ENCODE measurements at places on chromosomes 3 and 15.

DNA sequence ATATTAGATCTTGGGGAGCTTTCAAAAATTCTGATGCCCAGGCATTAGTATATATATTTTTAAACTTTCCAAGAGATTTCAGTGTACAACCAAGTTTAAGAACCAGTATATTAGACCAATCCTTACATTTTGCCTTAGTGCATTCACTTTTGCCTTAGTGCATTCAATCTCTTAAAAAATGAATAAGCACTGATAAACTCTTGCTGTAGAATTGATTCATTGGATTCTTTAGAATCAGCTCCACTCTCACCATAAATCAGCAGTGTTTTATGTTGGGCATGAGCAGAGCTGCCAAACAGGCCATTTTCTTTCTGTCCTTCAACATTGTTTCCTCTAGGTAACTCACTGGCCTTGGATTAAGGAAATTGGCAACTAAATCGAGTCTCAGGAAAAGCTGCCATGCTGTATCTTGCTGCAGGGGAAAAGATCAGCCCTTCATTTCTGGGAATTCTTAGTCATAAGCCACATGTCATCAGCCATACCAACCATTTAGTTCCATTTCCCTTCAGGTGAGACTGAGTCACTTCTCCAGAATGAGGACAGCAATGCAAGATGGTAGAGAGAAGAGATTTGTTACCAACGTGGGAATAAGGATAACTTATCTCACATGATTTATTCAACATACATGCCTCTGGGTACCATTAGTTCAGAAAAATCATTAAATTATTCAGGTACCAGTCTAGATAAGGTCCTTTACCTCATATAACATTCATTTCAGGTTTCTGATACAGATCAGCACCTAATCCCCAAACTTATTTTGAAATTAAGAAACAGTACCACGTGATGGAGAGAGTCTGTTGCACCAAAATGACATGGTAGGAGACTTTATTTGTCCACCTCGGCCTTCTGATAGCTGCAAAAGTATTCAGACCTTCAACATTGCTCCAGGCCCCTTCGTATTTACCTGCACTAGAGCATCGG is 192.5 kb downstream of the P3H2 start:
- no peak for DNase-seq

DNA sequence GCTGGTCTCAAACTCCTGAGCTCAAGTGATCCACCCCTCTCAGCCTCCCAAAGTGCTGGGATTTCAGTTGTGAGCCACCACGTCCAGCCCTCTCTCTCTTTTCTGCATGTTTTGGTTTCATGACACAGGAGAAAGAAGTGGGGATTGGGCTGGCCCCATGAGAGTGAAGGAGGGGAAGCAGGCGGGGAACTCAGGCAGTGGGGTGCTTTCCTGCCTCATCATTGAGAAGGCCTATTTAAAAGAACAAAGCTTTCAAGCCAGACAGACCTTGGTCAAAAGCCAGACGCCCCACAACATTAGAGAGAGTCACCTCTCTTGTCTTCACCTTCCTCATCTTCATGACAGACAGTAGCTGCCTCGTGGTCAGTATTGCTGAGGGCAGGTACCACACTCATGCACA is 15.9 kb downstream of the PSTPIP1 start:
- DNase-seq, result no peak

DNA sequence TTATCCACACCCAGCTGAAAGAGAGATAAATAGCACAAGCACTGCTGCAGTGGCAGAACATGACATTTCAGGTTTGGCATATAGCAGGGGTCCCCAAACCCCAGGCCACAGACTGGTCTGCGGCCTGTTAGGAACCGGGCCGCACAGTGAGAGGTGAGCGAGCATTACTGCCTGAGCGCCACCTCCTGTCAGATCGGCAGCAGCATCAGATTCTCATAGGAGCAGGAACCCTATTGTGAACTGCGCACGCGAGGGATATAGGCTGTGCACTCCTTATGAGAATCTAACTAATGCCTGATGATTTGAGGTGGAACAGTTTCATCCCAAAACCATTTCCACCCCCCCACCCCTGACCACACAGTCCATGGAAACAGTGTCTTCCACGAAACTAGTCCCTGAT is 54.6 kb downstream of the CCR4 start:
- no peak for DNase-seq

GRCh38 chr3:84925571-84925970 is 33.2 kb upstream of the CADM2 start:
- DNase-seq, result no peak

- DNase-seq, result no peak
These were observed 12.6 kb downstream of the SCN5A start for GRCh38 chr3:38636881-38637280.

- no peak for DNase-seq
These were observed 3.5 kb downstream of the TBL1XR1 start for GRCh38 chr3:177193688-177194268.

DNA sequence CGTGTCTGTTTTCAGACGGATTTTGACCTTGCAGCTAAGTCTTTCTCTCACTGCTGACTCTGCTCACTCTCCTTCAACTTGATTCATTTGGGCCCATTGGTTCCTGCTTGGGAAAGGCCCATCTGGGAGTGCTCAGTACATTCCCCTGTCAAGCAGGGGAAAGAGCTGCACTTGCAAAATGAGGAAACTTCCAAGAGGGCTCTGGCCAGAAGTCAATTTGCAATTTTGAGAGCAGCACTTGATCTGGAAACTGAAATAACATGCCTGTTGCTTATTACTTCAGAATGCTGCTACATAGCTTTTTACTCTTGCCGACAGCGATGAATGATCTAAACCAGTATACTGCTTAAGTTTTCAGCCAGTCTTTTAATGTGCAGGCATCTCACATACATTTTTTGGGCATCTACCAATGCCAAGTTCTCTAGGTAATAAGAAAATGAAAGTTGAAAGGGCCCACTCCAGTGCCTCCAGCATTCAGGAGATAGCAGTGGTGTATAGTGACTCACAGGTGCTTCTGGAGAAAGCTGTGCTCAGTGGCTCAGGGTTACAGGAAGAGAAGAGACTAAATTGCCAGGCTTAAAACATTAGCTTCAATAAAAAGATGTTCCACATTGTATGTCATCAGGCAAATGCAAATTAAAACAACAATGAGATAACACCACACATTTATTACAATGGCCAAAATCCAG is 70.1 kb upstream of the RORA start:
- DNase-seq, result no peak

DNA sequence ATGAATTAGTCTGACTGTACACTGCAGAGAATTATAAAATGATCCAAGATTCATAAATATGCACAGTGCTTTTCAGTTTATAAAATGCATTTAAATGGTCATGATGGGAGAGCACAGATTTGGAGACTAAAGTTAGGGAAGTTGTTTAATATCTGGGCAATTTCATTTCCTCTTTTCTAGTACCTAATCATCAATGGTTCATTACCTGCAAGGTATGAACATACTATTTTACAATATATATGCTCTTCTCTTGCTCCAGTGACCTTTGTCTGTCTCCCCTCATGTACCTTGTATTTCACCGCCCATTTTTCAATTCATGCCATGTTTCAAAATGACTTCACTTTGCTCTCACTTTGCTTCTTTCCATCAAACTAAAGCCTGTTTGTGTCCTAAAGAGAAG is 114.5 kb downstream of the SUCNR1 start:
- DNase-seq, result no peak

- DNase-seq, result no peak
These were observed 54.3 kb downstream of the GSK3B start for GRCh38 chr3:120039642-120040610.

DNA sequence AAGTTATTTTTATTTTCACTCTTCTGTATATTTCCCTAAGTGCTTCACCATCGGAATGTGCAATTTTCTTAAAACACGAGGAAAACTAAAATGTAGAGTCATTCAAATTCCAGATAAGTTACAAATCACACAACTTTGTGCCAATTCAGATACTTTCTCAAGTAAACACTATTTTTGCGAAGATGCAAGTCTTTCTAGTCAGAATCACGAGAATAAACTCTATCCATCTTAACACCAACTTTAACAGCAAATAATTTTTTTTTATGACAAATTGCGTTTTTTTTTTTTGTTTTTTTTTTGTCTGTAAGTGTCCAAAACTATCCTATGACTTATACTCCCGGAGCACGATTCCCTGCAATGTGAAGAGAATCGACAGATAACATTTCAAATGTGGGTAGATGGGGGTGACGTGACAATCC is 1.3 kb downstream of the STAG1 start:
- DNase-seq, result no peak

DNA sequence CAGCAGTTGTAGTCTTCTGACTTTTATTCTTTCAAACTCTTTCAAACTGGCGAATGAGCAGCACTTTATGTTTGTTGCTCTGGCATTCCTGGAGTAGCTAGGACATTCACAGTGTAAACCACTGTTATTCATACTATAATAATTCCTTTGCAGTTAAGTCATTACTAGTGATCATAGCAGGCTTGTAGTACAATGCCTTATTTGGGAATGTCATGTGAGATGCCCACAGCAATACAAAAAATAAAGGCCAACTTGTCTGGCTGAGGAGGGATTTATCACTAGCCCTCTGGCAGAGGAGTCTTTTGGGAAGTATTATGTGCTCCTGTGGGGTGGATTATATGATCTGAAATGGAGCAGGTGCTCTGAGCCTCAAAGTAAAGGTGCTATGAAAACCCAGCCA is 197.2 kb downstream of the VGLL3 start:
- no peak for DNase-seq

DNA sequence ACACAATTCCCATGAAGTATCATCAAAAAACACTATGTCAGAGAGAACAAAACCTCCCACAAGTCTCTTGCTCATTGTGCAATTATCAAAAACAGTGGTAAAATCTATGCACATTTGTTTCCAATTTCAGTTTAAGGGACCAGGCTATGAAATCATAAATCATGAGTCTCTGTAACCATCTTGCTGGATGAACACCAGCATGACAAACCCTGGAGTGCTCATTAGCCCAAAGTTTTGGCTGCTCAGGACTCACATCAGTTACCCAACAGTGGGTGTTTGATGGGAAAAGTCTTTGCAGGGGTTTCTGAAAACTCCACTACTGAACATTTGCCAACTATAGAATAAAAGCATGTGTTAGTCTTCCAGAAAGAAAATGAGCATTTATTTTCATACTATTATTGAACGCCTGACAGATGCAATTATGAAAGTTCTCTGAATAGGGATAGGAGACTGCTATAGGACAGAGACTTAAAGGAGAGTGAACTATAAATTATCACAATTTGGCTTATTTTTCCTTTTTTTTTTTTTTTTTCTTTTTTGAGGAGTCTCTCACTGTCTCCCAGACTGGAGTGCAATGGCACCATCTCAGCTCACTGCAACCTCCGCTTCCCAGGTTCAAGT is 240.8 kb upstream of the KCNMB2 start:
- no peak for DNase-seq

GRCh38 chr15:92807971-92808571 is 92.1 kb upstream of the CHD2 start:
- no peak for DNase-seq

DNA sequence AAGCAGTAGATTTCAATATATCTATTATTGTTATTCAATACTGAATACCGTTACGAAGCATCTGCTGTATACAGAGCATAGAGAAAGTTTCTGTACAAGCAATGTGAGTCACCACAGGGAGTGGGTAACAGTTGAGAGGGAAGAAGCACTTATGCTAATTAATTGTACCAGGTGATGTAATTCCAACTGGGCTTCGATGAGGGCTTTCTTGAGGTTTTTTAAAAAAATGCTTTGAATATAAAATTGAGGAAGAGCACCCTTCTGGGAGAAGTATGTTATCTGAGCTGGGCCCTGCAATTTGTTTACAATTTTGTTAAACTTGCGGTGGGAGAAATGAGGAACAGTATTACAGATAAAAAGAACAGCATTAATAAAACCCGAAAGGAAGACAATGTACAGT is 197.9 kb downstream of the TPRG1 start:
- no peak for DNase-seq

GRCh38 chr15:46708226-46708625 is 1009.1 kb upstream of the SEMA6D start:
- no peak for DNase-seq

DNA sequence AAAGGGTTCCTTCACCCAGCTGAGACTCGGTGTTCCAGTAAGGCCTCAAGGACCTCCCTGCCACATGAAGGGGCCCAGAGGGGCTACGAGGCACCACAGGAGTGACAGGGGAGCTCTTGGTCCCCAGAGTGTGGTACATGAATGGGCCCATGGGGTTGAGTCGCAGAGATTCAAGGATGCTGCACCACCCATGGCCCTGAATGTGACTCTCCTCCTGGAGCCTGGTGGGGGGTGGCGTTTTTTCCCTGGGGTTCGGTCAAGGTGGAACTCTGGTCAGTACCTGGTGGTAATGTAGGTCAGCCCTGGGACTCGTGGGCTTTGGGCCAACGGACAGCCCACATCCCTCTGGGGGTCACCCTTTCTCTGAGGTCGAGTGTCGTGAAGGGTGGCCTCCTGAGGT is 204.0 kb downstream of the UBE3A start:
- DNase-seq, result no peak

GRCh38 chr3:24158761-24159454 is 213.8 kb downstream of the NR1D2 start:
- DNase-seq, result no peak

- DNase-seq, result peak; percentile 47
These were observed at the start of gene ANXA2 for GRCh38 chr15:60397772-60398445. Gene ANXA2 (minus strand): TSS chr15:60397986. CDS start chr15:60386075, 11,911 bp downstream.

GRCh38 chr3:12962292-12962691 is 110.9 kb downstream of the IQSEC1 start:
- DNase-seq, result no peak

GRCh38 chr3:142150271-142150670 is 927 bp upstream of the TFDP2 start:
- DNase-seq, result no peak

- DNase-seq, result no peak
These were observed 123.7 kb upstream of the CHRM5 start for GRCh38 chr15:33844597-33844996.

GRCh38 chr15:82625136-82625535 is 22.0 kb downstream of the CPEB1 start:
- DNase-seq, result no peak

- DNase-seq, result no peak
These were observed 229.7 kb upstream of the ICE2 start for GRCh38 chr15:60708684-60709083.

DNA sequence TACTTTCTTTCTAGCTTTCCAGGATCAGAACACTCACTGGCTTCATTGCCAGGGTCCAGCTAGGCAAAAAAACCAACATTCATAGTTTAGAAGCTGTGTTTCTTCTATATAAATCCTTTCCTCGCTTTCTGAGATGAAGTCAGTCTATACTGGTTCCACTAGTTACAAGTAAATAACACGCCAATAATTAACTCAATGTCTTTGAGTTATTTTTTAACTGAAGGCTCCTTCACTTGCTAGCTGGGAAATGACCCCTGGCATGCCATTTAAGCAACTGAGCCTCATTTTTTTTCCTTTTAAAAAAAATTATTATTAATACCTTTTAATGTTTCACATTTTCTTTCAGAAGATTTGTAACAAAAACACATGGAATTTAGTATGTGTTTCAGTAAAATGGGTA is 2.1 kb upstream of the CCDC174 start:
- no peak for DNase-seq

GRCh38 chr3:124558991-124559845 is 171.0 kb upstream of the UMPS start:
- DNase-seq, result no peak

- no peak for DNase-seq
These were observed 985.2 kb upstream of the SEMA6D start for GRCh38 chr15:46732060-46732459.

GRCh38 chr15:39083213-39083612 is 497.7 kb upstream of the THBS1 start:
- no peak for DNase-seq

- DNase-seq, result no peak
These were observed 136.8 kb upstream of the CCDC54 start for GRCh38 chr3:107240183-107241091.

GRCh38 chr15:25879438-25879837 is 16.3 kb upstream of the ATP10A start:
- DNase-seq, result no peak

GRCh38 chr3:59404851-59405250 is 355.0 kb upstream of the CFAP20DC start:
- no peak for DNase-seq

Measured in esophagus squamous epithelium (tissue), 5 donors.